Lower leg skin (tissue), 4 donors: ENCODE measurements at places on chromosomes 5 and 9. TPM values are rescaled to one million over a fixed set of nuclear protein-coding genes. Genes with fewer than 3 reads are reported as not detected.

The ENG gene
- 20.2 TPM for total RNA-seq

The NPR3 gene
- 2.4 TPM for total RNA-seq

The DCTN3 gene
- total RNA-seq, result 166 TPM

The ZNF300 gene
- total RNA-seq, result 1.1 TPM

The CACFD1 gene
- 6.4 TPM for total RNA-seq

- no peak for DNase-seq
These were observed 36.7 kb downstream of the RAI14 start for GRCh38 chr5:34692786-34693185.

GRCh38 chr5:164234321-164234720 lies 728.9 kb downstream of the MAT2B start:
- DNase-seq, result no peak

GRCh38 chr5:38905516-38905915 lies 59.7 kb downstream of the OSMR start:
- no peak for DNase-seq

GRCh38 chr9:113776194-113776593 lies 99.9 kb upstream of the ZNF618 start:
- no peak for DNase-seq

- no peak for DNase-seq
These were observed 496 bp downstream of the MAPK9 start for GRCh38 chr5:180291234-180291940.

DNA sequence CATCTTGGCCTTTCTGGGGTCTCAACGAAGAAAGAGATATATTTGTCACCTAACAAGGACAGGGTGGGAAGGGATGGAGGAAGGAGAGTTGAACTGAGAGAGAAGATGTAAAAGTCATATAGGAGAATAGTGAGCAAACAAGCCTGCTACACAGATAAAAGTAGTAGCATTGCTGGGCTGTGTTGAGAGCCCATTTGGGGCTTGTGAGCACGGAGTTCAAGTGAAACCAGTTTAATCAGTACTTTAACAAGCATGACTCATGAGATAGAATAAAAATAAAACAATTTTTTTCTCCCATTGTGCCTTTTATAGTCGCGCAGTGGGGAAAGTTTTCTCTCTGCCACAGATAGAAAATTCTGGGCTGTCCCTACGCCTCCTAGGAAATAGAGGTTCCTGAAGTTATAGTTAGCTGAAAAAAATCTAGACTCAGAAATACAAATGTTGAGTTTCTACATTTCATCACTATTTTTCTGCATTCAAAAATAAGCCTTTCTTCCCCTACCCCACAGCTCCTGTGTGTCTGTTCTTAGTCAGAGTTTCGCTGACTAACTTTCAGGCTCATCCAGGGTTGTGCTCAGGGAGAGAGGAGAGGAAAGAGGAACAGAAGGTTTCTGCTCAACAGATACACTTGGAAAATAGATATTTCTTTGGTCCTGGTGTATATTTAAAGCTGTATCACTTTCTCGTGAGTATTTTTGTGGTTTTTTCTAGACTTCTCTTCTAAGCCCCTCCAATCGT lies 395.8 kb upstream of the ADAMTSL1 start:
- DNase-seq, result no peak

DNA sequence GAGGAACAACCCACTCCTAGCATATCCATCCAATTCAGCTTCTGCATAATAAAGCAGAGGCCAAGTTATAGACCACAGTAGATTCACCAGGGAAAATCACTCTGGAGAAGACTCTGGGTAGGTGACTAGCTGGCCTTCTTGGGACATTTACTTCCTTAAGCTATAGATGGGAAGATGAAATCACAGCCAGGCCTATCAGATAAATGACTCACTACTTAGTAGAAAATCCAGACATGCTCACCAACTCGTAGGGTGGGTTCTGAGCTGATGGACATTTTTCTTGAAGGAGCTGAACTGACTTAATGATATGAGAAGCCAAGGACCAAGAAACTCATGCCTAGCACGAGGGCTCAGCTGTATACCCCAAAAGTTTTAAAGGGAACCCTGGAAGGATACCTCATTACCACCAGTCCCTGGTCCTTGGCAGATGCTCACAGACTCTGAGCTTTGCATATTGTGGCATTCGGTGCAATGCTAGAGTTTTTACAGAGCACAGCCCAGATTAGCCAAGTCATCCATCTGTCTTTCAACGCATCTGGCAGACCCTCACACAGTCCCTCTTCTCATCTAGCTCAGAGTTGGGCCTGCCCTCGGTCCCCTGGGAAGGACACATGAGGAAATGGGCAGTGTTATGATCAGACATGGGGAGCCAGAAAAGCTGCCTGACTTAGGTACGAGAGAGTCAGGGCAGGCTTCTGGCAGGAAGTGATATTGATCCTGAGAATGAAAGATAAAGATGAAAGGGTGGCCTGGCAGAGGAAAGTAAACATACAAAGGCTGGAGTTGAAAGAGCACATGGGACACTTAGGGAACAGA lies 15.0 kb downstream of the ACSL6 start:
- DNase-seq, result no peak

DNA sequence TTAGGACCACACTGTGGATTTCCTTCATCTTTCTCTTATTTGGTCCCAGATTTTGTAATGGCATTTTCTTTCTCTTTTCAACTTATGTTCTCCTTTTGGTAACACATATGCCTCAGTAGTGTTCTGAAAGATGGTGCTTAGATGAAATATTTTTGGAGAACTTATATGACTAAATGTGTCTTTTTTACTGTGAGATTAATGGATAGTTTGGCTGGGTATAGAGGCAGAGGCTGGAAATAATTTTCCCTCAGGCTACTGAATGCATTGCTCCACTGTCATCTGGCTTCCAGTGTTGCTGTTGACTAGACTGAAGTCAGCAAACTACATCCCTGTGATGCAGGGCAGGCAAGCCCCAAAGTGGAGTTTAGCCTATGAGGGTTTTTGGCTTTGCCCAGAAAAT lies 450.9 kb downstream of the DMAC1 start:
- no peak for DNase-seq

GRCh38 chr5:2669913-2670312 lies 81.6 kb downstream of the IRX2 start:
- no peak for DNase-seq
